Liver (tissue), 10 donors: ENCODE measurements at places on chromosomes 7 and 10. TPM values are rescaled to one million over a fixed set of nuclear protein-coding genes. Genes with fewer than 3 reads are reported as not detected.

STRIP2 gene
- 4.8 TPM for total RNA-seq

FAM237B gene
- not detected for total RNA-seq

CPVL gene
- total RNA-seq = 12.0 TPM

- DNase-seq = no peak
Observed at GRCh38 chr10:98517672-98518071, 70.9 kb upstream of the HPS1 start.

DNA sequence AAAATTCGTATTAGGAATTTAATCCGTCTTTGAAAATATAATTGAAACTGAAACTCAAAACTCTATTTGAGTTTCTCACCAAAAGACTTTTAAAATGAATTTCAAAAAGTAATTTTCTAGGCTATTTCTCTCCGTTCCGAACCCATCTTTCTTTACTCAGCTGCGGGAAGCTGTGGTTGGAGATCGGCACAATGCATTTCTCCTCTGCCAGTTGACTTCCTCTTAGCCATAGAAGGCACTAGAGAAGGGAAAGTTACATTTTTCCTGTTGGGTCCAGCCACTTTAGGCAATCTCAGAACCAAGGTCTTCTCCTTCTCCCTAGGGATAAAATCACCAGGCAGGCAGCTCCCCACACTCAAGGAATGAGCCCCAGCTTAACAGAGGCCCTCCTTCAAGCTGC is 133.6 kb upstream of the COL1A2 start:
- no peak for DNase-seq

- DNase-seq = peak; percentile 27
Observed at GRCh38 chr7:30648744-30649540, 33.3 kb downstream of the CRHR2 start.

DNA sequence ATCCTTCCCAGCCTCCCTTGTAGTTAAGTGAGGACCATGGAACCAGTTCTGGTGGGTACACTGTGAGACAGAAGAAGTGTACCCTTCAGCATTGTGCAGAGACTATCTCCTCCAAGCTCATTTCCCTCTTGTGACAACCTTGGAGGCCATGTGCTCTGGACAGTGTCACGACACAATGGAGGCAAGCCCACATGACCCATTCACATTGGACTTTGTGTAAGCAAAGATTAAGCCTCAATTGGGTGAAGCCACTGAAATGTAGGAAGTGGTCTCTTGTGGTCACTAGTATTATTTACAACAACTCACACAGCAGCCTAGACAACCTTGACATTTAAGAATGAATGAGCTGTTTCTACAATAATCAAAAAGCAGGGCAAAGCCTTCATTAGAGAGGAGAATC is 124.2 kb downstream of the INHBA start:
- DNase-seq = no peak

- no peak for DNase-seq
Observed at GRCh38 chr10:51935341-51935740, 235.9 kb upstream of the CSTF2T start.

GRCh38 chr7:128259131-128260061 is 18.3 kb downstream of the LEP start:
- DNase-seq = no peak

DNA sequence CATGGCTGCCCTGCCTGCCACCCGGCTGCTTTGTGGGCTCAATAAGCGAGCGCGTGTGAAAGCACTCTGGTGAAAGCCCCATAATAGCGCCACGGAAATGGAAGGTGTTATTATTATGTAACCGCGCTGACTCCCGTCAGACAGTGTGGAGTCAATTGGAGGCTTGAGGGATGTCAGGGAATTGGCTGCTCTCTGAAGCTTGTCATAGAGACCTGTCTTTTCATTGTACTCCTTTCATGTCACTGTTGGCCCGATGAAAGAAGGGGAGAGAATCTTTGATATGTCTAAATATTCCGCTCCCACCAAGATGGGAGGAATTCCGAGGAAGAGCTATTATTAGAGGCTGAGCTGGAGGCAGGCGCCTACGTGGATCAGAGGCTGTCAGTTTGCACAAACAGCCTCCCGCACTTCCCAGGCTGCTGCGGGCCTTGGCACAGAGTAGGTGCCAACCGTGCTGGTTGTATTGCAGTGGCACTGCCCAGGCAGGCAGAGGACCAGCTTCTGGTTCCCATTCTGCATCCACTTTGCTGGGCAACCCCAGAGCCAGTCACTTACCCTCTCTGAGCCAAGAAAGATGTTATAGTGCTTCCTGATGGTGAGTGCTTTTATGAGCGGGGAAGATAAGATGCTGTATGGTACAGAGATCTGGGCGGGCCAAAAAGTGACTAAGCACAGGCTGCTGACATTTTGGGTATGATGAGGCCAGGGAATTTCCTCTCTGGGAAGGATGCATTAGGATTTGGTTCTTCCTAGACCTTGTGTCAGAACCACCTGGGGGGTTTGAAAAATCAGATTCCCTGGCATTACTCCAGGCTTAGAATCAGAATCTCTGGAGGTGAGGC is 151.4 kb downstream of the RPS24 start:
- DNase-seq = no peak
